ENCODE measurements at places on chromosomes 5 and 9. TPM values are rescaled to one million over a fixed set of nuclear protein-coding genes. Genes with fewer than 3 reads are reported as not detected.

DNA sequence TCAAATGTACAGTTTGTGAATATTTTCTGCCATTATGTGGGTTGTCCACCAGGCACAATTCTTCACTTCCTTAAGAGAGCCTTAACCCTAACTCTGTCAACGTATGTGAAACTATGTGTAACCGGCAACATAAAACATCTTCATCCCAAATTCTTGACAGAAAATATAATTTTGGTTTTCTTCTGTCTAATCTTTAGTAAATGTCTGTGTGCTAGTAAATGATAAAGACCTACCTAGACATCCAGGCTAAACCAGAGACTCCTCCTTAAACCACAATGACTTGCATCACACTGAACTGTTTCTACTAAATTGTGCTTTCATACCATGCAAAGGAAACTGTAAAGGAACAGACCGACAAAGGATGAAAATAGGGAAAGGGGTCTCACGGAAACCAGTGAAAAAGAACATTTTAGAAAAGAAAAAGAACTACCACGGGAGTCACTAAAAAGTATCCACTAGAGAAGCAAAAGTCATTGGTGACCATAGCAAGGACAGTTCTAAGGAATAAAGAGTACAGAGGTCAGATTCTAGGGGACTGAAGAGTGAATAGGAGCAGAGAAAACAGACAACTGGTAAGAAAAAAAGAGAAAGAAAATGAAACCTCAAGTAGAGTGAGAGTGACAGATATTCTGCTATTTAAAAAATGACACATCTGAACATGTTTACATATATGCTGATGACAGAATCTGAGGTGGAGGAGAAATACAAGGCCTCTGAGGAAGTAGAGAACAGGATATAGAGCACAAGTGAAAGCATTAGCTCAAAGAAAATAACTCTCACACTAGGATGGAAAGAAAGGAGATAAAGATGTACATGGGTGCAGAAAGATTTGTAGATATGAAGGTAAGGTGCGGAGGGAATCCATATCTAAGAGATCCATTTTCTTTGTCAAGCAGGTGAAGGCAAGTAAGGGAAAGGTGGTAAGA is 49.4 kb downstream of the FNIP1 start:
- no peak for DNase-seq

Gene OTP
- not detected for total RNA-seq

GRCh38 chr5:55720188-55720703 is 8.1 kb upstream of the SLC38A9 start:
- no peak for DNase-seq

DNA sequence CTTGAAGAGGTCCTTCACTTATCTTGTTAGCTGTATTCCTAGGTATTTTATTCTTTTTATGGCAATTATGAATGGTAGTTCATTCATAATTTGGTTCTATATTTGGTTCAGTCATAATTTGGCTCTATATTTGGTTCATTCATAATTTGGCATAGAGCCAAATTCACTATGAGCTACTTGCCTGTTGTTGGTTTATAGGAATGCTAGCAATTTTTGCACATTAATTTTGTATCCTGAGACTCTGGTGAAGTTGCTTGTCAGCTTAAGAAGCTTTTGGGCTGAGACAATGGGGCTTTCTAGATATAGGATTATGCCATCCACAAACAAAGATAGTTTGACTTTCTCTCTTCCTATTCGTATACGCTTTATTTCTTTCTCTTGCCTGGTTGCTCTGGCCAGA is 142.2 kb downstream of the PLCXD3 start:
- DNase-seq: no peak

DNA sequence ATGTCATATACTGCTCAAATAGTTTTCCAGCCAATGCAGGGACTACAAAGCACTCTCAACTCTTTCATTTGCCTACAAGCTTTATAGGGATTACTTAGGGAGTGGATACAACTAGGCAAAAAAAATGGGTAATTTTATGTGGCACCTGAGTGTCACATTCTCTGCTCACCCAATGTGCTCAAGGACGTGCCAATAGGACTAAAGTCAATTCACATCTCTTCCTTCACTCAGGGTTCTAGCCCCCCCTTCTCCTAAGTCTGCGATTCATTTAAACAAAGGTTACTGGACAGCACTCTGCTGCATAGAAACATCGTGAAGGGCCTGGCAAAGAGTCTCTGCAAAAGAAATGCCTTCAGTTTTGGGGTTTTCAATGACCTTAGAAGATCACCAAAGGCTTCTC is 142.3 kb downstream of the TSSK1B start:
- DNase-seq: no peak

- no peak for DNase-seq
Measured at GRCh38 chr5:7683753-7684152, 167.2 kb downstream of the CFAP90 start.

DNA sequence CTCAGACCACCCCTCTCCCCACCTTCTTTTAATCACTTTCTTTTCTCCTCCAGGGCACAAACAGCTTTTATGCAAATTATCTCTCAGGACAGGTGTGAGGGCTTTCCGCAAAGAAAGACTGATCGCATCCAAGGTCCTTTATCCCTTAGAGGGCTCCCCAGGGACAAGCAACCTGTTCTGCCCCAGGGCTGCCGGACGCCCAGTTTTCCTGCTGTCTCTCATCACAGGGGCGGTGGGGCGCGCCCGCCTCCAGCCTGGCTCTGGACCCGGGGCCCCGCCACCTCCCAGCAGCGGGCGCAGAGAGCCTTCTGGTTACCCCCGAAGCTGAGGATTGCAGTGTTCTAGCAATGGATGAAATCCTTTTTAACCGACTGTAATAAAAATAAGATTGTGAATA is 266.1 kb downstream of the CWC27 start:
- no peak for DNase-seq

Gene MTAP
- total RNA-seq: 100 TPM

GRCh38 chr9:88775037-88775471 is 216.2 kb upstream of the S1PR3 start:
- no peak for DNase-seq

Gene ZDHHC11
- total RNA-seq: 16.6 TPM

GRCh38 chr5:59125011-59125961 is 542.4 kb downstream of the RAB3C start:
- peak; percentile 45 for DNase-seq

Gene F2R
- 23.8 TPM for total RNA-seq

DNA sequence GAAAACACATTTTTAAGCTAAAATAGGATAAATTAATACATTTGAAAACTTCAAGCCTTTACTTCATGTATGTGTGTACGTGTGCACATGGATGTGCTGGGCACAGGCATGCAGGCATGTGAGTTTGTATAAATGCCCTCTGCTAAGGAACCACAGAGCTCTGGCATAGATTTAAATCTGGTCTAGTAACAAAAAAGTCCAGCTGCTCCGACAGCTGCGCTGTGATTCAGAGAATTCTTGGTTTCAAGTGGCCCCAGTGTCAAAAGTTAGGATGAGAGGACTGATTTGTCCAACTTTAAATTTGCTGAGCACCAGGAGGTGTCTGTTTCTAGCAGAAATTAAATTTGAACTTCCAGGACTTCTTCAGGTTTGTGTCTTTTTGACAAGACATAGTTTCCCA is 203.7 kb upstream of the TUT7 start:
- DNase-seq: no peak

GRCh38 chr9:35353731-35354365 is 136.1 kb upstream of the RUSC2 start:
- DNase-seq: no peak

DNA sequence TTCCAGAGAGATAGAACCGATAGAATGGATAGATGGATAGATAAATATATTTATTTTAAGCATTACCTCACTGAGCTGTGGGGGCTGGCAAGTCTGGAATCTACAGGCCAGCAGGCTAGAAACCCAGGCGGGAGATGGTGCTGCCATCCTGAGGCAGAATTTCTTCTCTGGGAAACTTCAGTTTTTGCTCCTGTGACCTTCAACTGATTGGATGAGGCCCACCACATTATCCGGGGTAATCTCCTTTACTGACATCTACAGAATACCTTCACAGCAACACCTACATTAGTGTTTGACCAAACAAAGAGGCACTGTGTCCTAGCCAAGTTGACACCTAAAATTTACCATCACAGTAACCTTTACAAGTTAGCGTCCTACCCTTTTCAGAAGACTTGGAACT is 29.2 kb upstream of the TENT4A start:
- no peak for DNase-seq

GRCh38 chr5:85000671-85001070 is 616.0 kb upstream of the EDIL3 start:
- no peak for DNase-seq

- DNase-seq: peak; percentile 100
Measured at GRCh38 chr9:136342181-136343120, 15.1 kb downstream of the GPSM1 start.

DNA sequence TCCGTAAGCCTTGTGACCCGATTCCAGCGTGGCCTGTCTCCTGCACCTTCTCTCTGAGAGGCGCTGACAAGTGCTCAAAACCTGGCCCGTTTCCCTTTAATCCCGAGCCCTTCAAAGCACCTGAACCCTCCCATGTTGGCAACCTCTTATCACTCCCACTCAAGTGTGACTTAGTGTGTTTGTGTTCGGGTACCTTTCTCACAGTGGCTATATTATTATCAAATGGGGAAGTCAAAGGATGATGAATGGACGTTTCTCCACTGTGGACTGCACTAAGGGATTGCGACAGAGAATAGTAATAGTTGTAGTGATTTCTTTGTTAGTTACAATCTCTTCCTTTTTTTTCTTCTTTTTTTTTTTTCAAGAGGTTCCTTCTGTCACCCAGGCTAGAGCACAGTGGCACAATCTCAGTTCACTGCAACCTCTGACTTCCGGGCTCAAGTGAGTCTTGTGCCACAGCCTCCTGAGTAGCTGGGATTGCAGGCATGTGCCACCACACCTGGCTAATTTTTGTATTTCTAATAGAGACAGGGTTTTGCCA is 65.4 kb upstream of the TNFSF8 start:
- DNase-seq: no peak

GRCh38 chr5:138945421-138946240 is 70.5 kb upstream of the LRRTM2 start:
- DNase-seq: no peak

Gene TTC23L
- 1.2 TPM for total RNA-seq

DNA sequence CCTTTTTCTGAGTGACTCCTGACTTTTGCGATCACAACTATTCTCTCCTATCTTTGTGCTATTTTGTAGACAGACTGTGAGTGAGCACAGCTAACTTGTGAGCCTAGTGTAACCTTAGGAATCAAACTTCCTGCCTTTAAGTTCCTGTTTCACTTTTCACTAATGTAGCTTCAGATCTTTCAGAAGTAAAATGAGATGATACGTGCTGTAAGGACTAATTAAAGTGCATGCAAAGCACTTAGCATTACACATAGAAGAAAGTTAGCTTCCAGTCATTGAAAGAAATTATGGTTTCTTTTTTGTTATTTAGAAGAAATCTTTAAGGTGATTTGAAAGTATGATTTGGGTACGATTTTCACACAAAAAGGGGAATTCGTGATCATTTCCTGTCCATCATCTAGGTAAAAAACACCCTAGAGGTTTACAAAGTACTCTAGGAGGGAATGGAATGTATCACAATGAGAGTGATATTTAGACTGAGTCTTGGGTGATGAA is 122.7 kb downstream of the ST8SIA4 start:
- DNase-seq: no peak

Gene TRPM6
- 0.99 TPM for total RNA-seq

- DNase-seq: no peak
Measured at GRCh38 chr5:58851153-58851552, 268.3 kb downstream of the RAB3C start.

DNA sequence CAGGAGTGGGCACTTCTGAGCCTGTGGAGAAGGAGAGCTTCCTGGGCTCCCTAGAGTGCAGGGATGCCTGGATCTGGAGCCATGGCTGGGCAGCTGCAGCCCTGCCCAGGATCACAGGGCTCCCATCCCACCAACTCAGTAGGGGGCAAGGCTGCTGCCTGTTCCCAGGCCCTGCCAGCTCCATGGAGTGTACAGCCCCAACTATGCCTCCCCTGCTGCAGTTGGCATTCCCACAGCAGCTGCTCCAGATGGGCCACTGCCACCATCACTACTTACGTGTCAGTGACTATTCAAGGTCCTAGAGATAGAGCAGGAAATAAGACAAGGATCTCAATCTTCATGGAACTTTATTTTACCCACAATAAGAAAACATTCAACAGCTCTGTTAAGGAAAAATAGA is 107.1 kb upstream of the TNPO1 start:
- DNase-seq: no peak

GRCh38 chr5:73158313-73158712 is 14.7 kb upstream of the TMEM174 start:
- DNase-seq: no peak

GRCh38 chr5:6081727-6082210 is 296.6 kb downstream of the MED10 start:
- no peak for DNase-seq

- DNase-seq: no peak
Measured at GRCh38 chr5:80482578-80482977, 5.3 kb upstream of the FAM151B start.

GRCh38 chr5:143401227-143402016 is 2.1 kb downstream of the NR3C1 start:
- no peak for DNase-seq

Gene ABCA1
- total RNA-seq: 8.5 TPM

Gene IL3
- total RNA-seq: not detected

Gene KLF9
- 0.98 TPM for total RNA-seq

- DNase-seq: no peak
Measured at GRCh38 chr5:155735388-155735787, 591.6 kb upstream of the SGCD start.

DNA sequence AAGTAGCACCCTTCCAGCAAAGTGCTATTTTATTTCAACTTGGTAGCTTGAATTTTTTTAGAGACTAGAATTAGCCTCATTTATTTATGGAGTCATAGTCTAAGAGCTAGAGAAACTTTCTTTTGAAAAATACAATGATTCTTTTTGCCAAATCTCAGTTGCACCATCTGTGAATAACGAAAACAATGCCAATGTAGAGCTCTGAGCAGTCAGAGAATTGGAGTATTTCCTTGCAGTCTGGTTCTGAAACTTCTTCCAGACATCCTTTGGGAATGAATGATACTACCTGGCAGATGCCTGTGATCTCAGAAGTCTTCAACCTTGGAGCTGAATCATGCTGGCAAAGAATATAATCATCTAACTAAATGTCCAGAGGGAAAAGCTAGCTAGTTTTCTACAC is 511.5 kb upstream of the CYLC2 start:
- DNase-seq: no peak

- DNase-seq: no peak
Measured at GRCh38 chr9:137951597-137952490, 74.3 kb downstream of the CACNA1B start.

DNA sequence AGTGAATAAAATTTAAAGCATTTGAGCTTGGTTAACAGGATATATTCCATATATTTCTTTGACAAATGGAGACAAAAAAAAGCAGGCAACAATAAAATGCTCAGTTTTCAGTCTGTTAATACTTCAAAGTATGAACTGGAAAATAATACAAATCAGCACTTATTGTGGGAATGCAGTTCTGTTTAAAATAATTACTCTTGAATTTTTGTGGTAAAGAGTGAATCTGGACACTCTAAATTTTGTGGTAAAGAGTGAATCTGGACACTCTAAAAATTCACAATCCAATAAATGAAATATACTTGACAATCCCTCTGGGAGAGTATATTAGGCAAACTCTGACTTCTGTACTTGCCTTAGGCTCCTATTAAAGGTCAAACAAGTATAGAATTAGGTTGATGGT is 141.9 kb upstream of the RASA1 start:
- no peak for DNase-seq
